Panc1 (cell line): ENCODE measurements at places on chromosomes 16 and 17.

DNA sequence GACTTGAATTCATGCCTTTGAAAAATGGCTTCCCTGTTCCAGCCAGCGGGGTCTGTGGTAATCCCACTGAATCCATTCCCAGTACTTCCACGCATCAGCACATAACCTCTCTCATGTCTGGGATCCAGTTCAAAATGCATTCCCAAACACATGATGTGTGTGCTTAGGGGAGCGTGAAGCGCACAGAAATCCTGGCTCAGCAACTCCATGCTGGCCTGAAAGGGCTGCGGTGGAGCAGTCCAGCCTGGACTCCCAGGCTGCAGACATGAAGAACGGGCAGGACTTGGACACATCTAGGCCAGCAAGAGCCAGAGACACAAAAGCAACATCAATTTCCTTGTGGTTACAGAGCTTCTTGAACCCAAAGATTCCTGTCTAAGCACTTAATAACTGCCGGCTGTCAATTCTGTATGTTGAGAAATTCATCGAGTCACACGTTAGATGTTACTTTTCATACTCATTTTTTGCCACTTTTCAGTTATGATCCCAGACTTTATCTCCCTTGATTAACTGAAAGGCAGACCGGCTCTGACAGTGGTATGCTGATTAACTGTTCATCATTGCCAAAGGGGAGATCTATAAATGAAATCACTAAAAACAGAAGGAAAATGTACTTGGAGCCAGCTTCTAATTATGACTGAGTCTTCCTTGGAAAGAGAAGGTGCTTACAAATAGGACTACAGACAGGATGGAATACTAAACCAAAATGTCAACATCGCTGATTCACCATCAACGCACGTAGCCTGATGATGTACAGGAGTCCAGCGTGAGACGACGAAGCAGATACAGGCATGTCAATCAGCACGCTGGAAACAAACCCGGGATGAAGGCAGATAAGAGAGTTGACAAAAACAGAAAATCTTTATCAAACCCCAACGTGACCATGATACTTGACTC lies 23.0 kb downstream of the NSMCE1 start:
- DNase-seq, result no peak

DNA sequence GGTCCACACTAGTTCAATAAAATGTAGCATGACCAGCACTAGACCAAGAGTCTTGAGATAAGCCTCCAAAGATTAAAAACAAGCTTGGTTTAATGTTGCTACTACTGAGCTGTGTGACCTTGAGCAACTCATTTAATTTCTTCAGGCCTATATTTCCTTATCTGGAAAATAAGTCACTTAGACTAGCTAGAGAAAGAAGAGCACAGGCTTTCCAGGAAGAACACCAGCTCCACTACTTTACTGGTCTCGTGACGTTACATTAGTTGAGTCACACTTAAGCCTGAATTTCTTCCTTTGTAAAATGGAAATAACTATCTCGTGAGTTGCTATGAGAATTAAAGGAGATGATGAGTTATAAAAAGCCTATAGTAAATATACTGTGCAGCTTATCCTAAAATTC lies 5.4 kb downstream of the HELZ start:
- DNase-seq, result no peak

- DNase-seq, result no peak
These were observed 195.2 kb downstream of the IRX5 start for GRCh38 chr16:55125818-55126385.

GRCh38 chr16:80527297-80527696 lies 13.5 kb upstream of the DYNLRB2 start:
- DNase-seq, result no peak

DNA sequence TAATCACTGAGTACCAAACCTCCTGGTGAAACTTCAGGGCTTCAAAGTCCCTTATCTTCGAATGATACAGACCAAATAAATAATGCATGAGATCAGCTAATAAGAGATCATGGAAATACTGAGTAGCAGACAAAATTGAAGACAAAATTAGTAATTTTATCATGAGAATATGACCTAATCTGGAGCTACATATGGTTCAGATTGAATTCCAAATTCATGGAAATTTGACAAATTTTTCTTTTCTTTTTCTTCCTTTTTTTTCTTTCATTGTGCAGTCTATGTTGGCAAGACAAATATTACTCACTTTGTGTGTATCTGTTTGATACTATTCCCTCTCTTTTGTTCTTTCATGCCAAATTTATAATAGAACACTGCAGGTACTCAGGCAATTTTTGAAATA lies 218.1 kb upstream of the KCNJ16 start:
- DNase-seq, result no peak

- no peak for DNase-seq
These were observed 35.5 kb downstream of the CPNE2 start for GRCh38 chr16:57127836-57128235.

DNA sequence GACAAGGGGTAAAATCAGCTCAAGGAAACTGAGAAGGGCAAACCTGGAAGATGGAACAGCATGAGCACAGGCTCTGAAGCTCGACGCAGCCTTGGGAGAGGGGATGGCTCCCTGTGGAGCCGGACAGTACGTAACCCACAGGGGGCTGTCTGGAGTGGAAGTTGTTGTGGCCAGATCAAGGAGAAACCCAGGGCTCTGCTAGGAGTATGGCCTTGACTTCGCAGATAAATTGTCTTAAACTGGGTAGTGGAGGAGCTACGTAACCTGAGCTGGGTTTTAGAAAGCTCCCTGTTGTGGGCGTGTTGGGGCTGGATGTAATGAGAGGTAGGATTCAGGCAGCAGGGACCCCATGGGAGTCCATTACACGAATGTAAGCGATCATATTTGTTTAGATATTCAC lies 25.5 kb upstream of the AXIN2 start:
- no peak for DNase-seq

GRCh38 chr17:15377616-15378015 lies 36.2 kb upstream of the TEKT3 start:
- DNase-seq, result no peak

DNA sequence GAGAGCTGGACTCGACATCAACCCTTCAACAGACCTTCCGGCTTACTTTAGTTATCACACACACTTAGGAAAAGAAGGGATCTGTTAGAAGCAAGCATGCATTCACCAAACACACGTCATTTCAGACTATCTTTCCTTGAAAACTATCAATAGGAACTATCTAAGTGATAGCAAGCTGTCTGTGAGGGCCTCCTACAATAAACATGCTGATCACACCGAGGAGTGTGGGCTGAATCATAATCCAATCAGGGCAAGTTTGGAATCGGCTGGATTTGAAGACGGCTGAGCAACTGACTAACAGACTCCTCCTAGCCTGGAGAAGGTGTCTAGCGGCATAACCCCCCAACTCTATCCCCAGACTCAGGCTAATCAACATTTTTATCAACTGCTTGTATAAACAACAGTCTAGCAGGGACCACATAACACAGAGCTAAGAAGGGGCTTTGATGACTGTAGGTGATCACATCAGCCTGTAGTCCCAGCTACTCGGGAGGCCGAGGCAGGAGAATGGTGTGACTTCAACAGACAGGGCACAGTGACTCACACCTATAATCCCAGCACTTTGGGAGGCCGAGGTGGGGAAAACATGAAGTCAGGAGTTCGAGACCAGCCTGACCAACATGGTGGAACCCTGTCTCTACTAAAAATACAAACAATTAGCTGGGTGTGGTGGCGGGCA lies 14.1 kb downstream of the NXN start:
- DNase-seq, result no peak

GRCh38 chr17:74773871-74774286 lies 2.3 kb downstream of the NAT9 start:
- DNase-seq, result no peak
